NCI-H1105 treated with DMSO at 0.1 percent for 48 hours (cell line): ENCODE measurements at places on chromosomes 13 and 19.
A peak's percentile ranks its signal among the peaks of the same experiment; 100 is the strongest.

GRCh38 chr13:108377646-108378206 is 108.2 kb downstream of the TNFSF13B start:
- no peak for DNase-seq

GRCh38 chr13:95898256-95898655 is 154.9 kb downstream of the UGGT2 start:
- DNase-seq = no peak

DNA sequence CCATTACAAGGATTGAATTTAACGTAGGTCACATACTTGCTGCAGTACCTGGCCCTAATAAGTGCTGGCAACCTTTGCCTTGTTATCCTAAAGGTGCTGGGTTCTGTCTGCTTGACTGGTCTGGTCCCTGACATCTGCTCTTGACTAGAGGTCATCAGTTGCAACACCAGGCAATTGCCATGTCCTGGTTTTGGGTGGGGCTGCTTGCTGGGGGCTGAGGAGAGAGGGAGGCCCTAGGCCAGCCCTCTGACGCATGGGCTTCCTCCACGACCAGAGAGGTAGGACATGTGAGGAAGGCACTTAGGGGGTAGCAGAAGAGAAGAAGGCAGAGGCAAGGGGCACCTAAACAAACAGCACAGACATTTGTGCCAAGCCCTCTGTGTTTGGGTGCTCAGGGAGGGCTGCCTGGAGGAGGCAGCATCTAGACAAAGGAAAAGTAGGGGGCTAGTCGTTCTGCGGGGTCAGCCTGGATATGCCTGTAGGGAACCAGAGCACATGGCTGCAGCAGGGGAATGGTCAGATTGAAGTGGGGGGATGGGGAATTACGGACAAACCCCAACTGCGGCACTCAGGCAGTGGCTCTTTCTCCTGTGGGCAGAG is 21.7 kb downstream of the VSTM2B start:
- no peak for DNase-seq

DNA sequence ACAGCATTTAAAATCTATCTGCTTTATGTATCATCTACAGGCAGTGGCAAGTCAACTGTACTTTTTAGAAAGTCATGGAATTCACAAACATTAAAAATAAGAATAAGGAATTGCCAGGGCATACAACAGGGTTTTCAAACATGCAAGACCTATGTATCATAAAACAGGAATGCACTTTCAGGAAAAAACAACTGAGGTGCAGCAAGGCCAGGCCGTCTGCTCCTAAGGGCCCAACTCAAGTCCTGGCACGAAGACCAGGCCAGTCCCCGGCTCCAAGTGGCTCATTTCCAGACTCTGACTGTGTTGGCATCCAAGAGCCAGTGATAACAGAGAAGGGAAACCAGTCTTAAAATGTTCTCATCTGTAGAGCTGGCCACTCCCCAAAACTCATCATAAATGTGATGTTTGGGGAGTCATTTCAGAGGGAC is 7.1 kb downstream of the RFX2 start:
- no peak for DNase-seq

DNA sequence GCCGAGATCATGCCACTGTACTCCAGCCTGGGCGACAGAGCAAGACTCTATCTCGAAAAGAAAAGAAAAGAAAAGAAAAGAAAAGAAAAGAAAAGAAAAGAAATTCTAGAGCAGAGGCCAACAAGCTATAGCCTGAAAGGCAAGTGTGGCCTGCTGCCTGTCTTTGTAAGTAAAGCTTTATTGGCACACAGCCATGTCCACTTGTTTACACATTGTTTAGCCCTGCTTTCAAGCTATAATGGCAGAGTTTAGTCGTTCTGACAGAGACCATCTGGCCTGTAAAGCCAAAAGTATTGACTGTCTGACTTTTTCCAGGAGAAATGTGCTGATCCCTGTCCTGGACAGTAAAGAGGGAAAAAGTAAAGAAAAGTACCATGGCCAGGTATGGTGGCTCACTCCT is 18.3 kb downstream of the NWD1 start:
- DNase-seq = peak; percentile 76

- DNase-seq = no peak
These were observed 1.6 kb upstream of the ZNF529 start for GRCh38 chr19:36574741-36575140.

DNA sequence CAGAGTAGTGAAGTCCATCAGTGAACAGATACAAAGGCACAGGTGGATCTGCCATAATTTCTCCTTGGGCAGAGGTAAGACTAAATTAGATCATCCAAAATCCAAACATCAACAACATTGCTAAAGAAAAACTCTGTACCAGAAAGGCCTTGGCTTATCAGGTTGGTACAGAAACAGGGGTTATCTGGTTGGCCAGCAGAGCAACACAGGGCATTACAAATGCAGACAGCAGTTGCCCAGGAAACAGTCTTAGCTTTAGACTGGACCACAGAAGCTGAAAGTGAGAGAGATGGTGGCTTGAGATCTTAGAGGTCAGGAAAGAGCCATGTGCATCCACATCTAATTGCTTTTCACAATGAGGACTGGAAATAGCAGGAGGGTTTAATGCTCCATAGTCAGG is 26.6 kb upstream of the DGKH start:
- DNase-seq = no peak

DNA sequence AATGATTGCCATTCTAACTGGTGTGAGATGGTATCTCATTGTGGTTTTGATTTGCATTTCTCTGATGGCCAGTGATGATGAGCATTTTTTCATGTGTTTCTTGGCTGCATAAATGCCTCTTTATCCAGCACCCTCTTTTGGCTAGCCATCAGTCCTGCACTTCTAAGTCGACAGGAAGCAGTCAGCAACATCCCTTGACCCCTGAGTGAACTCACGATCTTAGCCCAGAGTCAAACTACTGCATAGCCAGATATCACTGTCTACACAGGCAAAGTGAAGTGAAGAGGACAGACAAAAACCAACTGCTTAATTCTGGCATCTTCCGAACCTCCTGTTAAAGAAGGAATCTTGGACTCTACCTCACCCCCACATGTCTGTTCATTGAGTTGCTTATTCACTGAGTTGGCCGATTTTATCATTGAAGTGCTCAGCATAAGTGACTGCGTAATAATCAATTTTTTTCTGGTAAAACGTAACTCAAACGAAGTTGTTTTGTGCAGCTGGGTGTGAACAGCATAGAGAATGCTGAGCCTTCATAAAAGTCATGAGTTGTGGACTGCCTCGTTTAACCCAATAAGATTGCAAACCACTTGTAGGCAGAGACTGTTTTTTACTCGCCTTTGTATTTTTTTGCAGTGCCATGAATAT is 304.2 kb downstream of the COG6 start:
- DNase-seq = no peak

DNA sequence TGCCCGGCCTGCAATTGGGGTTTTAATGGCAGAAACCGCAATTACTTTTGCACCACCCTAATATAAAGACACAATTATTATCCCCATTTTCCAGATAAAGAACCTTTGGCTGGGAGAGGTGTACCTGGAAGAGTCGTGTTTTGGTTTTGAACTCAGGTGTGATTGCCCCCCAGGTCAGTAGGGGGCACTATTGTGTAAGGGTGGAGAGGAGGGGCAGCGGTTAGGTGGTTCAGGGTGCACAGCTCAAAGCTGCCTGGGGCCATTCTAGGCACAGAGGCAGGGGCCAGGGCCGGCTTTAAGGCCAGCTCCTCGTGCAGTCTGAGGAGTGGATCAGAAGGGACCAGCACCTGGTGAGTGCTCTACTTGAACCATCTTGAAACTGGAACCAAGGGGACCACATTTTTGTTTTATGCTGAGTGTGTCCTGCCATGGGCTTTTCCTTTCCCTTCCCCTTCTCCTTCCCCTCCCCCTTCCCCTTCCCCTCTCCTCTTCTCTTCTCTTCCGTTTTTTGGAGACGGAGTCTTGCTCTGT is 5.8 kb upstream of the FCGRT start:
- peak; percentile 56 for DNase-seq

- DNase-seq = no peak
These were observed 41.8 kb downstream of the RFC3 start for GRCh38 chr13:33859691-33860303.

GRCh38 chr19:8392017-8392591 is 1.9 kb downstream of the RAB11B start:
- DNase-seq = no peak

- DNase-seq = no peak
These were observed 6.9 kb downstream of the KCTD12 start for GRCh38 chr13:76879203-76879882.

- peak; percentile 92 for DNase-seq
These were observed 36.5 kb upstream of the ZNF527 start for GRCh38 chr19:37334179-37335071.

- no peak for DNase-seq
These were observed 6.9 kb downstream of the ZNF787 start for GRCh38 chr19:56114051-56114777.

- DNase-seq = no peak
These were observed 9.0 kb downstream of the F2RL3 start for GRCh38 chr19:16897856-16898161.

DNA sequence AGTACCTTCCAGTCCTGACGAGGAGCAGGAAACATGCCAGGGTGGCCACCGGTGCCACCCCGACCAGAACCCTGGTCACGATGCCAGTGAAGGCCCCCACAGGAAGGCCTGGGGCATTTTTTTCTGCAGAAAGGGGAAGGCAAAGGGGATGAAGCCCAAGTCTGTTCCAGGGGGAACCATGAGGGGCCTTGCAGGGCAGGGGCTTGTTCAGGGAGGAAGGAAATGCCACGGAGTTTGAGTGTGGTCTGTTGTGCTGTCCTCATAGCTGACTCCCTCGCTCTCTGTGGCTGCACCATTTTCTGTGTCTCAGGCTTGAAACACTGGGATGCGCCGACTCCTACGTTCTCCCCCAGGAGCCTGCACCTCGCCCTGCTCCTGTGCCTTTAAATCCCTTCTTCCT is 27.5 kb upstream of the CEACAM1 start:
- no peak for DNase-seq

- no peak for DNase-seq
These were observed 332.1 kb downstream of the LMO7 start for GRCh38 chr13:75968103-75968838.

- DNase-seq = no peak
These were observed 285.8 kb upstream of the PCDH9 start for GRCh38 chr13:67515895-67516294.

DNA sequence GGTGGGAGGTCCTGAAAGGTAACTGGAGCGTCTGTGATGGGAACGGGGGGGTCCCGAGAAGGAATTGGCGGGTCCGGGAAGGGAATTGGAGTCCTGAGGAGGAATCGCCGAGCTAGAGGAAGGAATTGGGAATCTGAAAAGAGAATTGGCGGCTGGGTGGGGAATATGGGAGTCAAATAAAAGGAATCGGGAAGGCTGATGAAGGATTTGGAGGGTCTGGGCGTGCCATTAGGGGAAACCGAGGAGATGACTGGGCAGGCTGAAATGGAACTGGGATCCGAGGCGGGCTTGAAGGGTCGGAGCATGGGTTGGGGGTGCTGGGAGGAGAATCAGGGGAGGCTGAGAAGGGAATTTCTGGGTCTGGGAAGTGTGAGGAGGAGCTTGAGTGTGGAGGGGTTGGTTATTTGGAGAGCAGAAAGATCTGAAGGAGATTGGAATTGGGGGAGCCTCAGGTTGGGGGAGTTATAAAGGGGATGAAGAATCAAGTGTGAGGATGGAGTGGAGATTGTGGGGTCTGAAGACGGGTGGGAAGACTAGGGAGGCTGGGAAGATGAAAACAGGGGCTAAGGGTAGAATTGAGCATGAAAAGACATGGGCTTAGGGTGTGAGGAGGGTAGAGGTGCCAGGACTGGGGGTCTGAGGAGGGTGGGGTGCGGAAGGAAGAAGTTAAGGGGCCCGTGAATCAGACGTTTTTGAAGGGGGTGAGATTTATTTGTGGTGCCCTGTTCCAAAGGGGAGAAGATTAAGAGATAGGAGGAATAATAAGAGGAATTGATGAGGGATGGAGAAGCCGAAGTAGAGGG is 718 bp downstream of the ACTN4 start:
- peak; percentile 10 for DNase-seq

GRCh38 chr13:33403807-33404362 is 118.3 kb upstream of the STARD13 start:
- no peak for DNase-seq

- DNase-seq = no peak
These were observed 11.1 kb downstream of the ATP4B start for GRCh38 chr13:113646921-113647340.

- no peak for DNase-seq
These were observed 54.4 kb upstream of the RGCC start for GRCh38 chr13:41402691-41403511.

GRCh38 chr13:95258619-95259194 is 42.5 kb downstream of the ABCC4 start:
- DNase-seq = no peak

DNA sequence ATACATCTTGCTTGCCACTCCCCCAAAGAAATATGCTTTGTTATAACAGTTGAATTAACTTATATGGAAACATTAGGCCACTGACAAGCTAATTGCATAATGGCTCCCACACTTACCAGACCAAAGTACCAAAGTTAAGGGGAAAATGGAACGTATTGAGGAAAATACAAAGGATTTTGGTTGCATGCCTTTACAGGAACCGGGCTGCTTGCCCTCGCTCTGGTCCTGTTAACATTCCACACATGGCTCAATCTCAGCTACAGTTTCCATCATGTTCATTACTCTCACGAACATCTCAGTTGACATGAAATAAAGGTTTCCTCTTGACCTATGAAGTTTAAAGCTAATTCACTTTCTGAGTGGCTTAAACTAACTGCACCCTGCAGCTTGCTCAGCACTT is 220.7 kb upstream of the RXFP2 start:
- DNase-seq = no peak

- DNase-seq = no peak
These were observed 418.6 kb downstream of the FOXO1 start for GRCh38 chr13:40247845-40248244.

DNA sequence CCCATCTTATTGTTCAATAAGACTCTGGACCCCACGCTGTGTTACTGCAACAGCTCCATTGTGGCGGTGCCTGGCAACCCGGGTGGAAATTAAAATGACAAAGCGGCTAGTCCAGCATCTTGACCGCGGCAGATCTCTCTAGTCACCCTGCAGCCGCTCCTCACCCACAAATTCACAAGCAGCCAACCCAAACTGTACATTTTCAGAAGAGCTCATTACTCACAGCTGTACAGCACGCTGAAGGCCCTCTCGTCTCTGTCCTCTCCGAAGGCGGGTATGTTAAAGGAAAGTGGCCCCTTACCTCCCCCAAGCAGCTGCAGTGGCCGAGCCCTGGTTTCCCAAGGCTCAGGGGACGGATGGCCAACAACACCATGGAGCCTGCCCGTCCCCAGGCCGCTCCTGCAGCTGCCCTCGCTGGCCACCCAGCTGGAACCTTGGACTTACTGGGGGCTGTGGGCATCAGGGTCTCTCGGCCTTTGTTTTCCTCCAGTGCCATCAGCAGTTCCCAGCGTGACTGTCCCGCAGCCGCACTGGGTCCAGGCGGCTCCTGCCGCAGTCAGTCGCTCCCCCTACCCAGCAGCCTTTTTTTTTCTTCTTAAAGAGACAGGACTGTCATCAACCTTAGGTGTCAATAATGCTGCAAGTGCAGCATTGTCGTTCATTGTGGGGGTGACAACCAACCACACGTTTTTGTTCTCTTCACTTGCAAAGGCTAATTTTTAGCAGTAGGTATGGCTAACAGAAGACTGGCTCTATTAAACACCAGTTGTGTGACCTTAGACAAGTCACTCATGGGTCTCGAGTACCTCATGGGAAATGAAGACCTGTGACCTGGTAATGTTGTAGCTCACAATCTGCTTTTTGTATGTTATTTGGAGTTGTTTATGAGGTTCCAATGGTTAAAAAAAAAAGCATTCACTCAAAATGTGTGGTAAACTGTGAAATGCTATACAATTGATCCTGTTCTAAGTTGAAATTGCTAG is at the start of gene SACS:
TSS of gene SACS (minus strand) at position 532 of the 983 bp plus-strand sequence. CDS start 22,463 bp downstream, outside the sequence.
- peak; percentile 51 for DNase-seq
